ENCODE measurements at places on chromosomes 5 and 9.

DNA sequence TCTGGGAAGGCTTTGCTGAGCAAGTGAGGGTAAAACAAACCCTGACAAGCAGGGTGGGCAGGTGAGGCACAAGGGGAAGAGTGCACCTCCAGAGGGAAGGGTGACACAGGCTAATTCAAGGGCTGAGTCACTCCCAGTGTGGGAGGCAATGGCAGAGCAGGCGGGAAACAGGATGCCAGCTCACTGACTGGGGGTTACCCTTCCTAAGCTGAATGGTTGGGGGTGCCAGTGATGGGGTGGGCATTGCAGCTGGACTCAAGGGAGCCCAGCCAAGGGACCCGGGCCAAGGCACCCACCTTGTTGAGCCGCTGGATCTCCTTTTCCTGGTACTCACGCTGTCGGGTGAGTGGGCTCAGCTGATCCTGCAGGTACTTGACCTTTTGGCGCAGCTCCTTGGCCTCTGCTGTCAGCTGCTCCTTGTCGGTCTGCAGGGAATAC lies 18.4 kb downstream of the GPX3 start:
- DNase-seq = no peak

- no peak for DNase-seq
Observed at GRCh38 chr5:34529581-34530331, 126.4 kb upstream of the RAI14 start.

DNA sequence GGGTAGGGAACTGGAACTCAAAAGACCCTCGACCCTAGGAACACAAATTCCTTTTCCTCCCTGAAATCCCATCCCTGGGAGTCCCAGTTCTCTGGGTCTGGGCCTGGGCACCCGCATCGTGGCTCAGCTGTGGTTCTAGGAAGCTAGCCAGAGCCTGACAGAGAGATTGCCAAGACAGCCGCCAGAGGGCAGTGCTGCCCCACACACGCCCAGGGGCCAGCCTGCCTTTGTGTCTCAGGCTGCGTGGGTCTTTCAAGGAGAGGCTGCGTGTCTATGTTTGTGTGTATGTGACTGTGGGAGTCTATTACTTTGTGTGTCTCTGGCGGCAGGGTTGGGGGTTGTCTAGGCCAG lies 32.0 kb upstream of the TTLL11 start:
- peak; percentile 69 for DNase-seq

DNA sequence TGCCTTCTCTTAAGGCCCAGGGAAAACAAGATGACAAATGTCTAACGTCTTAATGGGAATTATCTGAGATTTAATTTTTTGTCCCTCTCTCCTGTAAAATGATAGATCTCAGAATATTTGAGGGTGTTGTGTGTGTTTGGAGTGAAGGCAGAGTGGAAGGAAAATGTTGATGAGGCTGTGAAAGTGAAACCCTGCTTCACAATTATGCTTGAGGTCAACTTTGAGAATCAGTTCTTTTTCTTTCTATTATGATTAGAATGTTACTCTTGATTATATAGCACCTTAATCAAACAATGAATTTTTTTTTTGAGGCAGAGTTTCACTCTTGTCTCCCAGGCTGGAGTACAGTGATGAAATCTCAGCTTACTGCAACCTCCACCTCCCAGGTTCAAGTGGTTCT lies 5.5 kb upstream of the LOX start:
- DNase-seq = no peak

- DNase-seq = no peak
Observed at GRCh38 chr5:76483433-76483832, 80.3 kb downstream of the IQGAP2 start.

DNA sequence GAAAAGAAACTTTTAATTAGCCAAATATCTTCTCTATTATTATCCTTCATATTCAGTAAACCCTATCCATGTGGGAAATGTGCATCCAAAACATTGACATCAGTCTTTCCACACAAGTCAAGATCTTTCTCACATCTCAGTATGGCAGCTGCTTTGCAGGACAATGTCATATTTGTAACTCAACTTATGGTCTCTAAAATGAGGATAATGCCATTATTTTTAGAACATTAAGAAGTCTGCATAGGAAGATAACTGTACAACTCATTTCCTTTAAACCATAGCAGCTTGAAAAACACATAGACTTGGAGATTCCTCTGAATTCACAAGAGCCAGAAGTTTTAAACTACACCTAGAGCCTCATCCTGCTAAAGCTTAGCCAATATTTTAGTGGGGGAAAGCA lies 43.7 kb downstream of the MCTP1 start:
- no peak for DNase-seq

GRCh38 chr9:17219261-17219660 lies 84.4 kb downstream of the CNTLN start:
- no peak for DNase-seq

DNA sequence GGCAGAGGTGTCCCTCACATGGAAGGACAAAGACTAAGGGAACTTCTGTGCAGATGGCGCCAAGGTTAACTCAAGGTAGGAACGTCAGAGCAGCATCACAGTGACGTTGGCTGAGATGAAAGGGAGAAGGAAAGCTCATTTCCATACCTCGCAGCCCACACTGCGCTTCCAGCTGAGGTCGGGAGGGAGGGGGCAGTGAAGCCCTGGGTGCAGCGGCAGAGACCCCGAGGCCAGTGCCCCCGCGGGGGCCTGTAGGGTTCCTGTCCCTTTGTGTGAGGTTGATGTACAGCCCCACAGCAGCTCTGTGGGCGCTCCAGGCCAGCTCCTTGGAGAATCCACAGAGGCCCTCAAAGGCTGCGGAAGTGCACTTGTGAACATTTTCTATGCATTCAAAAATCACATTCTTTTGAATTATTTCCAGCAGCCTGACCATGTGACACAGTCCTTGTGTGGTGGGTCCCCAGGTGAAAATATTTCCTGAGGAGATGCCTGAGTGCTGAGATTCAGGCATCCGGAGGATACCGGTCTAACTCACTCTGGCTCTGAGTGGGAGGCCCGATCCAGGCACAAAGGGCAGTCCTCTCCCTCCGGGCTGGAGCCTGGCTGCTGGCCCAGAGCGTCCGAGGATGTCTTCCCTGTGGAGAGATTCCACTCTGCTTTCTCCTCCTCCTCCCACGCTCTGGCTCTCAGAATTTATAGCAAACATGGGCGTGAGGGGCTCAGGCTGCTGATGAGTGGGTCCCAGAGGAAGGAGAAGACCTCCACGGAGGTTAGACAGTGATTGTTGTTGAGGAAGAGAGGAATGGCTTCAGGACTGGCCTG lies 150.7 kb downstream of the ICE1 start:
- DNase-seq = no peak

DNA sequence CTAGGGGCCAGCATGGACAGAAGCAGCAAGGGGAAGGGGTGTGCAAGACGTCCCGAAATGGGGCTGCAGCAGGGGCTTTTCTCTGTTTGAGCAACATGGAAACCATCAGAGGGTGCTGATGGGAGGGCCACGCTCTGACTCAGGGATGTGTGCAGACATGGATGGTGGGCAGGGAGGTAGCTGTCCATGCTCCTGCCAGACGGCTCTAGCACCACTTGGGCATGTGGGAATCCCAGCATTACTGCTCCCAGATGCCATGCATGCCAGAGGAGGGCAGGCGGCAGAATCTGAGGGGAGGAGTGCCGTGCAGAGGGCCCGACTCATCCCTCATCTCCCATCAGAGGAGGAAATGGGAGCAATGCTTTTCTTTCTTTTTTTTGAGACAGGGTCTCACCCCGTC lies 45.6 kb upstream of the SLC25A51 start:
- DNase-seq = no peak

DNA sequence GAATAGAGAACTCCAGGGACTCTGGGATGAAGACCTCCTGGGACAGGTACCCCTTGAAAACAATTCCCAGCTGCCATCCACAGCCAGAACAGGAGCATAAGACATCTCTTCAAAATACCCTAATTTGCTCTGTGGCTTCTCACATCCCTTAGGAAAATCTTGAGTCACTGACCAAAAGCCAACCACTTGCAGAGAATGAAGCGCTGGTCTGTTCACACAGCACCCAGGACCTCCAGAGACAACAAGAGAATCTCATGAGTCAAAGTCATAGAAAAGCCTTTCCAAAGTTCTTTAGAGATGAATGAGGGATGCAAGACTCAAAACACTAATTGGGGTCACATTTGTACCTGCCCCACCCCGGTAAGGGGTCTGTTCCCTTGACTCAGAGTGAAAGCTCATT lies 210.6 kb downstream of the SEMA5A start:
- DNase-seq = no peak

DNA sequence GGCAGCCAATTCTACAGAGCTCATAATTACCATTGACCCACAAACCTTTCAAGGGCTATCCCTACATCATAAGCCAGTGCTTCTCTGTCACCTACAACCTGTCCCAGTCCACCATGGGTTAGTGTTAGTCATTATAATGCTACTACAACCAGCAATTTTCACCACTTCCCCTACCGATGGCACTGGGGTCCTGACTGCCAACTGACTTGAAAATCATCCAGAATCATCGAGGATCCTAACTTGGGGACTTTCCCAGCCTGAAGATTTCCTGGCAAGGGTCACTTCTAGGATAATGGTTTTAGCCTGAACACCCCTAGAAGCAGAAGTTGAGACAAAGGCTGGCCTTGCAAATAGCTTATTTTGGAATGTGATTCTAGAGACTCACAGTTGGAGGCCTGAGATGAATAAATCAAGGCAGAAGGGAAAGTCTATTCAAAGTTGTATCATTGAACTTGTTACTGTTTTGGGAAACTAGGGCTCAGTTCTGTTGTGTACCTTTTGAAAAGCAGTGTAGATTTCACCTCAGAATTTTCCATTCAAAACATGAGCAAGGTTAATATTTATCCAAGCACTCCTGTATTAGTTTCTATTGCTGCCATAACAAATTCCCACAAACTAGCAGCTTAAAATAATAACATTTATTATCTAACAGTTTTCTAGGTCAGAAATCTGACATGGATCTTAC lies 633.0 kb downstream of the LRRC70 start:
- no peak for DNase-seq
